ENCODE measurements at places on chromosomes 7 and 10.

DNA sequence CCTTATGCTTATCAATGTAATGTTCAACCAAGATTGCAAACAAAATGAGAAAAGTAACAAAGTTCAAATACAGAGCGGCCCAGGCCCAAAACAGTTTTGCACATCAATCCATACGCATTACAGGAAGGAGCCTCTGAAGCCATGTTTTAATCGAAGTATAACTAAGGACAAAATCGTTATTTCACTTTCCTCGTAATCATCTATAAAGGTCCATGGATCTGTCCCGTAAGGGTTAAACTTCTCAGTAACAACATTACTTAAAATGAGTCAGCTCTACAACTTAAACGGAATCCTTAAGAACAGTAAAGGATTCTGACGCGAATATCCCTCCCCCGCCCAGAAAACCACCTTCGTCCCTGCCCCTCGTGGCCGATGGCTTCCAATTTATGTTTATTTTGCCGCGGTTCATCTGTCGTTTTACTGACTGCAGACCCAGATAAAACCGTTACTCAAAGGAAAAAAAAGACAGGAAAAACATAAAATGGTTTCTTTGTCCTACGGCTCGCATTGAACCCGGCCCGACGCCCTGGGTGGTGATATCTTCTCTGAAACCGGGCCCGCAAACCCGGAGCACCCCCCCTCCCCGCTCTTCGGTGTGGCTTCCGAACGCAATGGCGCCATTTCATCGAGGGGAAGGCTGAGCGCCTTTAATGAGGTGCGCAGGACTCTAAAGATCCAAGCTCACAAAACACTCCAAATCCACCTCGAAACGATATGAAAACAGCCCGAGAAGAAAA, 1.1 kb downstream of the HNRNPA2B1 start:
- peaks cover 18% of the 10 kb centered on the region for H3K4me1 ChIP-seq
- H3K27ac ChIP-seq: peak overlapping the region; percentile 100
- peak; percentile 89 for DNase-seq
- peak overlapping the region; percentile 87 for H3K4me3 ChIP-seq
- peaks cover 32% of the 10 kb centered on the region for H3K36me3 ChIP-seq

- H3K4me1 ChIP-seq: no peaks in the 10 kb centered on the region
- H3K27me3 ChIP-seq: no peaks in the 10 kb centered on the region
- H3K4me3 ChIP-seq: no peak overlapping the region
- H3K36me3 ChIP-seq: no peaks in the 10 kb centered on the region
- H3K27ac ChIP-seq: no peak overlapping the region
These were observed 974.4 kb downstream of the NXPH1 start for GRCh38 chr7:9407816-9408215.

DNA sequence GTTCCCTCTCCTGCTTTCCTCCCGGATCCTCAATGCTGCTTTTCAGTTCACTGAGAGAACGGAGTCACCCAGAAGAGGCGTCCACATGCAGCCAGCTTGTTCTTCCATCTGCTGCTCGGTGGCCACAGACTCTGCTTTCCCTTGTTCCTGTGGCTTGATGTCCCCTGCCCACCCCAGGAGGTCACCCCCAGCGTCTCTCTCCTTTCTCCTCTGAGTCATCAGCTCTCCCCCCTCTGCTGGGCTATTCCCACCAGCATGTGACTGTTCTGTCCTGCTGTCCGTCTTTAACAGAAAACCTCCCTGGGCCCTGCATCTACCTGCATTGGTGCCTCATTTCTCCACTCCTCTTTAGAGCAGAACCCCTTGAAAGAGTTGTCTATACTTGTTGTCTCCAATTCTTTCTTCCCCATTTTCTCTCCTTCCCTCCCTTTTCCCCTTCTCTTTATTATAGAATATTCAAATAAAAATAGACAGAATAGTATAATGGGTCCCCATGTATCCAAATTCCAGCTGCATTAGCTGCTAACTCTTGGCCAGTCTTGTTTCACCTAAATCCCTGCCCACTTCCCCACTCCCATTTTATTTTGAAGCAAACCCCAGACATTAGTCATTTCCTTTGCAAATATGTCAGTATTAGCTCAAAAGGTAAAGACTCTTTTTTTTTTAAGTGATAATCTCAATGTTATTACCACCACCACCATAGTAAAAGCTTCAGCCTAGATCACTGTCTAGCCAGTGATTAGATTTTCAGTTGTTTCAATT, 4.1 kb downstream of the ZNF282 start:
- no peaks in the 10 kb centered on the region for H3K27me3 ChIP-seq
- DNase-seq: no peak
- peaks cover 11% of the 10 kb centered on the region for H3K4me1 ChIP-seq

DNA sequence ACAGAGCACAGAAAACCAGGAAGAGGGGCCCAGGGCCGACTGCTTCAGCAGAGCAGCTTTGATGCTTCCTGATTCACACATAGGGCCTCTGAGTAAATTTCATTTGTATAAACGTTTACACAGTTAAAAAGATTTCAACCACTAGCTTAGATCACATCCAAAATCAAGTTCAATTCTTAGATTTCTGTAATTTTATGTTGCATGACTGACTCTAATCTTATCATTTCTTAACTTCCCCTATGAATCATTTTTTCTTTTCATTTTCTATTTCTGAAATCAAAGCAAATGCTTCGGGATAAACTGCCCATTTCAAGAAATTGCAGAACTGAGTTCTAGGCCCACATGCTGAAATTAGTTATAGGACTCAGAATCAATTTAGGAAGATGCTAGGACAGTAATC, 224.7 kb downstream of the INHBA start:
- H3K27ac ChIP-seq: no peak overlapping the region
- no peaks in the 10 kb centered on the region for H3K27me3 ChIP-seq
- no peaks in the 10 kb centered on the region for H3K36me3 ChIP-seq

DNA sequence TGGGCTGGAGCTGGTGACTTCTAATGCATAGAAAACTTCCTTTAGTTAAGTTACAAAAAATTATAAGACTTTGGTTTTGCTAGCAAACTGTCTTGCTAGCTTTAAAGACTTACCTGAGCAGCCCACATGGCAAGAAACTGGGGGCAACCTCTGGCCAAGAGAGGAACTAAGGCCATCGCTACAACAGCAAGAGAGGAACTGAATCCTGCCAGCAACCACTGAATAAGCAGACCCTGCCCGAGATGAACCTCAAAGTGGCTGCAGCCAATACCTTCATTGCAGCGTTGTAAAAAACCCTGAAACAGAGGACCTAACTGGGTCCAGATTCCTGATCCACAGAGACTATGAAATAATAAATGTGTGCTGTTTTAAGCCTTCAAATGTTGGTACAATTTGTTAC, 54.6 kb upstream of the STARD3NL start:
- no peak overlapping the region for H3K27ac ChIP-seq
- DNase-seq: no peak
- no peaks in the 10 kb centered on the region for H3K27me3 ChIP-seq
- H3K4me1 ChIP-seq: no peaks in the 10 kb centered on the region

DNA sequence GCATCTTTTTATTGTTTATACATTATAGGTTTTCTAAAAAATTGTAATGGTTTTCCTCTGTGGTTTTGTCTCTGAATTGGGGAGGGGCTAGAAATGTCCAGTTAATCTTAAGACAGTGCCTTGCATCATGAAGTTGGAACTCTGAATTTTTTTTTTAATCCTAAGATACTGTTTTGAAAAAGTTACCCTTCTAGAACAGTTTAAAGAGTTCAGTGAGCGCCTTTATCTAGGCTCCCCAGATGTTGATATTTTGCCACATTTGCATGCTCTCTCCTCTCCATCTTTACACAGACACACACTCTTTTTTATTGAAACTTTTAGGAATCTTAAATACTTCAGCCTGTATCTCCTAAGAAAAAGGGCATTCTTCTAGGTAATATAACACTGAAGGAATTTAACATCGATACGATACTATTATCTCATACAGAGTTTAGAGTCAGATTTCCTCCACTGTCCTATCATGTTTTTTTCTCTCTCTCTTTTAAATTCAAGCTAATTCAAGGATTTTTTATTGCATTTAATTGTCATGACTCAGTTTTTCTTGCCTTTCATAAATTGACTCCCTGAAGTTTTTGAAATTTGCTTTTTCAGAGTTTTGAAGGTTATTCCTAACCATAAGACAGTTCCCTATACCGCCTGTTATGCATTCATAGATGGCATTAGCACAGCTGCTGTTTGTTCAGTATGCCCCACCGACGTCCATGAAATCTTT, 31.5 kb downstream of the PRKAR2B start:
- no peaks in the 10 kb centered on the region for H3K4me1 ChIP-seq
- H3K27me3 ChIP-seq: no peaks in the 10 kb centered on the region
- no peaks in the 10 kb centered on the region for H3K36me3 ChIP-seq
- DNase-seq: no peak
- H3K4me3 ChIP-seq: no peak overlapping the region

DNA sequence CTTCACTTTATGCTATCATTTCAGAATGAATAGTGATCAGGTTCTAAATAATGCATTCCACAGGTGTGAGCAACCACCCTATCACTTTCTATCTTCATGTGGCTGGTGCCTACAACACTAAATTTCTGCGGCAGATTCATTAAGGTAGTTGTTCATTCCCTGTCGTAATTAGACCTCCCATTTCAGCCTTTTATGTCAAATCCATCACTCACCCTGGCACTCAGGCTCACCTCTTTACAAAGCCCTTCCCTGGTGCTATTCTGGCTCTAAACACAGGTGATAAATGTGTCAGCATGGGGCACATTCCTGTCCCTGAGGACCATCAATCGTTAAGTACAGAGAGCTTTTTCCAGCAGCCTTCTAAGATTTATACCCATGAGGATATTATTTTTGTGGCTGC, 300.0 kb upstream of the C7orf33 start:
- no peak for DNase-seq
- H3K27me3 ChIP-seq: no peaks in the 10 kb centered on the region
- no peaks in the 10 kb centered on the region for H3K4me1 ChIP-seq
- no peak overlapping the region for H3K4me3 ChIP-seq

- peaks cover 39% of the 10 kb centered on the region for H3K4me1 ChIP-seq
- H3K27me3 ChIP-seq: no peaks in the 10 kb centered on the region
- H3K4me3 ChIP-seq: no peak overlapping the region
- no peaks in the 10 kb centered on the region for H3K36me3 ChIP-seq
- H3K27ac ChIP-seq: peak overlapping the region; percentile 18
- no peak for DNase-seq
These were observed 31.0 kb downstream of the ZNF775 start for GRCh38 chr7:150410131-150410530.

GRCh38 chr10:12500381-12501303, 151.3 kb downstream of the CAMK1D start:
- no peak overlapping the region for H3K4me3 ChIP-seq
- DNase-seq: peak; percentile 19
- no peaks in the 10 kb centered on the region for H3K36me3 ChIP-seq
- peaks cover 7% of the 10 kb centered on the region for H3K4me1 ChIP-seq
- no peaks in the 10 kb centered on the region for H3K27me3 ChIP-seq
- no peak overlapping the region for H3K27ac ChIP-seq

- H3K27ac ChIP-seq: no peak overlapping the region
- DNase-seq: no peak
- no peaks in the 10 kb centered on the region for H3K27me3 ChIP-seq
- no peaks in the 10 kb centered on the region for H3K4me1 ChIP-seq
These were observed 98.6 kb upstream of the FGFR2 start for GRCh38 chr10:121696854-121697253.

- no peak for DNase-seq
- no peak overlapping the region for H3K4me3 ChIP-seq
- H3K27me3 ChIP-seq: no peaks in the 10 kb centered on the region
- no peaks in the 10 kb centered on the region for H3K4me1 ChIP-seq
These were observed 113.8 kb upstream of the HPS1 start for GRCh38 chr10:98560565-98560964.

DNA sequence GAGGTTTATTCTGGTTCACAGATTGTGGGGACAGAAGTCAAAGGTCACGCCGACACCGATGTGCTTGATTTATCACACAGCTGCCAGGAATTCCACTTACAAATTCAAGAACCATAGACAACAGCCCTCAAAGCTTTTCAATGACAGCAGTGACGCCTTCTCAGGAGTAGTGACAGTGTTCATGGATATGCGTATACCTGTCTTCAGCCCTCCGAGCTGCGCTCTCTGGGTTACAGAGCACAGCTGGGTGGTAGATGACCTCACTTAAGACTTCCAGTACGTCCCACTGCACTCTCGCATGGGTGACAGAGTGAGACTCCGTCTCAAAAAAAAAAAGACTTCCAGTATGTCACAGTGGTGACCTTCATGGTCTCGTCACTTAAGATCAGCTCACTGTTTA, 108.5 kb downstream of the TCERG1L start:
- H3K36me3 ChIP-seq: no peaks in the 10 kb centered on the region
- no peak overlapping the region for H3K27ac ChIP-seq
- DNase-seq: no peak
- H3K4me3 ChIP-seq: no peak overlapping the region

DNA sequence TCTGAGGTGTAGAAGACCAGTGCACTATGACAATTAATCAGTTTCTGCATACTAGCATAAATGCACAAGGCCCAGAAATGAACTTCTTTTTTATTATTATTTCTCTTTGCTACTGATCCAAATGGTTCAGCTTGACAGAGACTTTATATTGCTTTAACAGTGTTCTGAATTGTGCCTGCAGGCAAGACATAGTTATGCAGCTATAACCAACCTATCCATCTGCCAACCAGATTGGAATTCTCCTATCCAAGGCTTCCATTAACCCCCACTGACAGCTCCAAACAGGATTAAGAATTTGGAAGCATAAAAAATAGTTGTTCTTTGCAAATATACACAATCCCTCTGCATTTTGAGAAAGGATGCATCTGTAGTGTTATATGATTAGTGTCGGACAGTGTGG, 98.2 kb downstream of the BTRC start:
- H3K4me3 ChIP-seq: no peak overlapping the region
- H3K4me1 ChIP-seq: no peaks in the 10 kb centered on the region
- no peak overlapping the region for H3K27ac ChIP-seq
- H3K27me3 ChIP-seq: no peaks in the 10 kb centered on the region
- DNase-seq: no peak

DNA sequence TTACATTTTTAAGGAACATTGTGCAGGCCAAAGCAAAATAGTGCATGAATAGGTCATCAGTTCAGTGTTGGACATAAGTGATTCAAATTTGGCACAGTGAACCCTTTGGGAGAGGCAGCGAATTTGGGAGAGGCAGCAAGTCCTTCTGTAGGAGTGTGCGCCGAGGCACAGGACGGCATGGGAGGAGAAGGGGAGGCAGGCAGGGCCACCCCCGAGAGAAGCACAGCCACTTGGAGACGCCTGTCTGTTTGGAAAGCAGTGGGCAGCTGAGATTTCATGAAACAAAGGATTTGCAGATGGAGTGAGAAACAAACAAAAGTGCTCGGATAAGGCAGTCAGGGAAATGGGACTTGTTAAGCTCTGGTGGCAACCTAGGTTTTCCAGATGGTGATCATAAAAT, 30.6 kb downstream of the VIPR2 start:
- no peak for DNase-seq
- H3K4me1 ChIP-seq: no peaks in the 10 kb centered on the region
- H3K27me3 ChIP-seq: no peaks in the 10 kb centered on the region
- no peak overlapping the region for H3K4me3 ChIP-seq
